ENCODE measurements at places on chromosomes 2 and 18. TPM values are rescaled to one million over a fixed set of nuclear protein-coding genes. Genes with fewer than 3 reads are reported as not detected.

The DYNAP gene
- total RNA-seq = not detected

The SPOPL gene
- total RNA-seq = 16.8 TPM

The PLB1 gene
- 0.06 TPM for total RNA-seq

The GCKR gene
- not detected for total RNA-seq

The RNF181 gene
- 132 TPM for total RNA-seq

The OXER1 gene
- total RNA-seq = not detected

The ZBTB7C gene
- total RNA-seq = 0.09 TPM

The AGXT gene
- not detected for total RNA-seq

The MYO7B gene
- not detected for total RNA-seq

The PUM2 gene
- total RNA-seq = 43.6 TPM

The REG1B gene
- total RNA-seq = not detected

The RAX gene
- total RNA-seq = not detected

The IL36B gene
- not detected for total RNA-seq

The RIT2 gene
- total RNA-seq = not detected

The SMIM21 gene
- total RNA-seq = not detected

The GCG gene
- not detected for total RNA-seq

The ONECUT2 gene
- total RNA-seq = 0.22 TPM

The FSHR gene
- not detected for total RNA-seq

The LDAH gene
- 40.7 TPM for total RNA-seq

The IL1R2 gene
- total RNA-seq = 1.2 TPM

The GPR35 gene
- total RNA-seq = 0.38 TPM

The CDK5R2 gene
- 0.07 TPM for total RNA-seq

The FAP gene
- not detected for total RNA-seq

The TMEM247 gene
- total RNA-seq = not detected

The SCRN3 gene
- total RNA-seq = 30.3 TPM

The LTBP1 gene
- total RNA-seq = 1.6 TPM

The MLPH gene
- 81.6 TPM for total RNA-seq

The C2orf49 gene
- 26.0 TPM for total RNA-seq

The CD302 gene
- total RNA-seq = 2.0 TPM

The MSTN gene
- 0.17 TPM for total RNA-seq

The CCDC85A gene
- total RNA-seq = 0.12 TPM

The MRPL33 gene
- 248 TPM for total RNA-seq

The NIF3L1 gene
- total RNA-seq = 75.4 TPM

The RANBP2 gene
- total RNA-seq = 56.3 TPM

The GREB1 gene
- total RNA-seq = 2.4 TPM

The THAP4 gene
- 77.0 TPM for total RNA-seq

The MOCOS gene
- 29.7 TPM for total RNA-seq

The RPRM gene
- total RNA-seq = 0.10 TPM

The C2orf42 gene
- 15.6 TPM for total RNA-seq

The LYG1 gene
- total RNA-seq = 0.43 TPM

The MYO3B gene
- total RNA-seq = not detected

The SERPINB7 gene
- total RNA-seq = not detected

The UNC80 gene
- total RNA-seq = not detected

The HOXD13 gene
- total RNA-seq = 5.2 TPM

The PDE11A gene
- total RNA-seq = 0.07 TPM

The PPP1CB gene
- 136 TPM for total RNA-seq

All from NCI-H460 (cell line).